Adrenal gland (tissue), 19 donors: ENCODE measurements at places on chromosomes 6 and 20. TPM values are rescaled to one million over a fixed set of nuclear protein-coding genes. Genes with fewer than 3 reads are reported as not detected.

MCCD1 gene
- total RNA-seq = not detected

GTSF1L gene
- total RNA-seq = not detected

KHDC1L gene
- not detected for total RNA-seq

TFAP2A gene
- 0.22 TPM for total RNA-seq

- DNase-seq = no peak
Measured at GRCh38 chr20:57408131-57408530, 16.9 kb downstream of the RBM38 start.

- DNase-seq = no peak
Measured at GRCh38 chr6:96301023-96301422, 220.6 kb upstream of the UFL1 start.

DNA sequence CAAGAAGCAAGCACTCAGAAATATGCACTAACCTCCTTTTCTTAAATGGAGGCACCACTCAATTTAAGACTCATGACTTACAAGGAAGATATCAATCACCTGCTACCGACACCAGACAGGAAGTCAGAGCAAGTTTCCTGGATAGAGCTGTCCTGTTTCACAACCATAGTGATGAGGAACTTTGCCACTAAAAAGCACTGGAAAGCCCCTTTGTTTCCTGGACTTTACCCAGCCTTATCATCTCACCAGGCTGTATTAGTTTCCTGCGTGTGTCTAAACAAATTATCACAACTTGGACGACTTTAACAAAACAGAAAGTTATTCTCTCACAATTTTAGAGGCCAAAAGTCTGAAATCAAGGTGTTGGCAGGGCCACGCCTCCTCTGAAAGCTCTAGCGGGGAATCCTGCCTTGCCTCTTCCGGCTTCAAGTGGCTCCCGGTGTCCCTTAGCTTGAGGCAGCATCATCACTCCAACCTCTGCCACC lies 253.8 kb upstream of the STXBP5 start:
- no peak for DNase-seq

GRCh38 chr6:17886891-17887290 lies 100.5 kb downstream of the KIF13A start:
- DNase-seq = no peak

DNA sequence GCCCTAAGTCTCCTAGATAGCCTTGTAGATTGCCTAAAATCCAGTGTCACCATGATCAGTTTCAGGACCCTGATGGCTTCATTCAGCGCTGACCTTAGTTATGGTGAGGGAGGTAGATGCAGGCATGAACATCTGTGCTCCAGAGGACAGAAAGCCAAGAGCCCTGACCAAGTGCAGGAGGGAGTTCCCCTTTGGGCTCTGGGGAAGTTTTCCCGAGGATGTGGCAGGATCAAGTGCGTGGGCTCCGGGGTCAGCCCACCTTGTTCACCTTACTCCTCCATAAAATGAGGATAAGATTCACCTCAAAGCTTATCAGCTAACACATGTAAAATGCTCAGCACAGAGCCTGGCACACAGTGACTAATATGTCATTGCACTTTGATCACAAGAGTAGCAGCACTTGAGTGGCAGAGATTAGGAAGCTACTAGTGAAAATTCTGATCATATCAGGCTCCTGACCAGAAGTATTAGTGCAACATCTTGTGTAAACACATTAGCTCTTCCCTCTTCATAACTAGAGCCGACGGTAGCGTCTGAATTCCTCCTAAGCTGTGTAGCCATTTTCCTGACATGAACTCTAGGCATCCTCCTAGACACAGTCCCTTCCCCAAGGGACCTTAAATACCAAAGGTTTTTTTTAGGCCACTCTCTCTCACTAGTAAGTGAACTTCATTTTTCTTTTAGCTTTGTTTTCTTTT lies 125.2 kb downstream of the SULF2 start:
- no peak for DNase-seq

DNA sequence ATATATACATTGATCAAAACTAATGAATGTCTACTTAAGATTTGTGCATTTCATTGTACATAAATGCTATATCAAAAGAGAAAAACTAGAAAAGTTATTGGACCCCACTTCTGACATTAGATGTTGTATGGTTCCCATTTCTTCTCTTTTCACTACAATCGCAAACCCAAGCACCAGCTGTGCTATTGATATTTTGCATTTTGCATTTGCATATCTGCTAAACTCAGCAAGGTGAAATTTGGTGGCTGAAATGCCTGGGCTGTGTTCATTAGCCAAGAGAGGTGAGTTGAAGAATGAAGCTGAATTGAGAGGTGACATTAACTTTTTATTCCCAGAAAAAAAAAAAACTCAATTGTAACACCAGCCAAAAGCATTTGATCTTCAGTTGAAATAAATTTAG lies 232.1 kb upstream of the TENT5A start:
- DNase-seq = no peak
